Stimulated activated CD8-positive, alpha-beta memory T cell treated with anti-CD3 and anti-CD28 coated beads, Interleukin-4, amount 100 ng/mL, for 4 hours (primary cell): ENCODE measurements at places on chromosomes 1 and 21.

GRCh38 chr1:220451532-220451931, 76.4 kb upstream of the MARK1 start:
- DNase-seq = no peak

DNA sequence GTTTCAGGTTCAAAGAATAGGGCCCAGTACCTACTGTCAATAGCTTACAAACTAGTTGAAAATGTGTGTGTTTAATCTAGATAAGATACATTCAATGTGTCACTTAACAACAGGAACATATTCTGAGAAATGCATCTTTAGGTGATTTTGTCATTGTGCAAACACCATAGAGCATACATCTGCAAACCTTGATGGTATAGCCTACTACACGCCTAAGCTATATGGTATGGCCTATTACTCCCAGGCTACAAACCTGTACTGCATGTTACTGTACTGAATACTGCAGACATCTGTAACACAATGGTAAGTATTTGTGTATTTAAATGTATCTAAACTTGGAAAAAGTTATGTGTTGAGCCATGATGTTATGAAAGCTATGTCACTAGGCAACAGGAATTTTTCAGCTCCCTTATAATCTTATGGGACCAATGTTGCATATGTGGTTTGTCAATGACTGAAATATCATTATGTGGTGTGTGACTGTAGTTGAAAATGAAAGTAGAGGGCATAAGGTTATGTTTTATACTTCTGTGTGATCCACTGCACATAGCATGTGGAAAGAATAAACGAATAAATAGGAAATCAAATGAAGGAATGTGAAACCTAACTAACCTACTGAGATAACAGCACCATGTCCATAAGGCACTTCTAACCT, 129.0 kb upstream of the CAMK1G start:
- DNase-seq = no peak

- DNase-seq = no peak
Measured at GRCh38 chr1:185767508-185768120, 33.4 kb downstream of the HMCN1 start.

DNA sequence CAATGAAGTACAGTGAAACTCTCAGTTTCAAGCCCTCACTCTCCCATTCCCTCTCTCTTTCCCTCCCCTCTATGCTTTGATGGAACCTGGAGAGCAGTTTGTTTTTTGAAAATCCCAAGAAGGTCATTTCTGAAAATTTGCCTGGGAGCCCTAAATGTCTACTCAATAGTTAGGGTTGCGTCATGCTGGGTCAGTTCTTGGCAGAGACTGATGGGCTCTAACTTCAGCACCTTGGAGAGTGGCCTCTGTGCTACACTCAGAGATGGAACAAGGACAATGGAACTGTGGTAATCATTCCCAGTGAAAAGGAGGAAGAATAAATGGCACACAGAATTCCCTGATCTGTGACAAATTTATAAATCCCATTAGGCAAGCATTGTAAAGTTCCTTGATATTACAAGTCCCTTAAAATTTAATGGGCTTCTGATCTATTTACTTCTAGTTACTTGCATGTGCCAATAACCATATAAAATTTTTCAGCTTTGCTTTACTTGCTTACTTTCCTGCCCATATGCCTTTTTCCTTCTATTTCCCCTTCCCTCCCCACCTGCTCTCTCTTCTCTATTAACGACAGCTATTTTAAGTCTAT, 182.9 kb upstream of the KCND3 start:
- no peak for DNase-seq

DNA sequence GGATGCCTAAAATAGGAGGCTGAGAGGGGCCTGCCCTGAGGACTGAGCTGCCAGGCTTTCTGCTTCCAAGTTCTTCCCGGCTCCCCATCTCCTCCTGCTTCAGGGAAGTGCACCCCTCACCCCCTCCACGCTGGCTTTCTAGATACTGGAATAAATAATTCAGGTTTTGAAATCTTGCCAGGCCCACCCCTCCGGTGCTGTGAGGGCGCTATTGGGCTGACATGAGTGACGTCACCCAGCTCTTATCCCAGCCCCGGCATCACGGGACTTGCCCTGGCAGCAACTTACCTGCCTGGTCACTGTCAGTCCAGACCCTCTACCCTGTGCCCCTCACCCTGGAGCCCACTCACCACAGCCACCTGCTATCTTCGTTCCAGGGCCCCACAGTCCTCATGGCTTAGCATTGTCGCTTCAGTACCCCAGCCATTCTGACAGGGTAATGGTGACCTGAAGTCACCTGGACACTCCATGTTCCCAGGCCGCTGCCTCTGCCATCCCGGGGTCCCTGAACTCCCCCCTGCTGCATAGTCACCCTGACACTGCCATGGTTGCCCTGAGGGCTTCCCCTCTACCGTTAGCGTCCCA, 819 bp upstream of the GPR3 start:
- no peak for DNase-seq

DNA sequence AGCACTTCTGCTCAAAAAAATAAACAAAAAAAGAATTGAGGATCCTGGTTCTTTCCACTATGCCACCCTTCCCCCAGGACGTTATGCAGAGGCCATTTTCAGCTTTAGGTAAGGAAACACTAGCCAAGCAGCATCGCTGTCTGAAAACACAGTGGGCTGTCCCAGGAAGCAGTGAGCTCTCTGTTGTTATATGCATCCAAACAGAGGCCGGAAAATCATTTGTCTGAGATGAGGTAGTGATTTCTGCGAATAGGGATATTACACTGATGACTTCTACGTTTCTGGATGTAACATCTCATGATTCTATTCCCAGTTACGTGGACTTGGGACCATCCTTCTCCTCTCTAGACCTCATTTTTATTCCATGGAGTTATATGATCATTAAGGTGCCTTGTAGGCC, 137.2 kb downstream of the OMA1 start:
- DNase-seq = no peak

GRCh38 chr1:21517660-21518480, 8.6 kb downstream of the ALPL start:
- DNase-seq = no peak

DNA sequence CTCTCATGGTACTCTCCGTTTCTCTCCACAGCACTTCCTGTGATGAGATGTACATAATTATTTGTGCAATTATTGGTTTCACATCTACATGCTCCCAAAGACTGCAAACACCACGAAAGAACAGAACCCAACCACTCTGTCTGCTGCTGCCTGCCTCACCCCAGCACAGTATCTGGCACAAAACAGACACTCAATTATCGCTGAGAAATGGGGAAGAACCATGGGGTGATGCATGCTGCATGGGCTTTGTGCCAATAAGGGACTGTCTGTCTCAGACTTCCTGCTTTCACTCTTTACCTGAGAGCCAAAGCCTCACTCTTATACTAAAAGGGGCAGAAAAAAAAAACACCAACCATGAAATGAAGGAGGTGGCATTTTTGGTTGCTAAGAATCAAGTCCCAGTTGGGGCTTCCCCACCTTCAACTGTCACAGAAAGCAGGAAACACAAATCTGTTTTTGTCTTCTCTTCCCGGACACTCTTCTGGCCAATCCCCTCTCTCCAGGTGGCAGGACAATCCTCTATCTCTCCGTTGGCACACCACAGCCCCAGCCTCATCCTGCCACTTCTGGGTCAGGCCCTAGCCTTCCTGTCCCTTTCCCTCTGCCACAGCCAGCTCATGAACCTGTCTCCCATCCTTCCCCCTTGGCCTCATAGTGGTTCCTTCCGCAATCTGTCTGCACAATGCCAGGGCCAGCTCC, 82.0 kb downstream of the TGFBR3 start:
- peak; percentile 19 for DNase-seq

- DNase-seq = no peak
Measured at GRCh38 chr1:12573015-12573825, 44.8 kb downstream of the DHRS3 start.

GRCh38 chr21:44761747-44762208, 39.8 kb downstream of the UBE2G2 start:
- DNase-seq = no peak

GRCh38 chr1:88526456-88526855, 157.6 kb upstream of the PKN2 start:
- DNase-seq = no peak

DNA sequence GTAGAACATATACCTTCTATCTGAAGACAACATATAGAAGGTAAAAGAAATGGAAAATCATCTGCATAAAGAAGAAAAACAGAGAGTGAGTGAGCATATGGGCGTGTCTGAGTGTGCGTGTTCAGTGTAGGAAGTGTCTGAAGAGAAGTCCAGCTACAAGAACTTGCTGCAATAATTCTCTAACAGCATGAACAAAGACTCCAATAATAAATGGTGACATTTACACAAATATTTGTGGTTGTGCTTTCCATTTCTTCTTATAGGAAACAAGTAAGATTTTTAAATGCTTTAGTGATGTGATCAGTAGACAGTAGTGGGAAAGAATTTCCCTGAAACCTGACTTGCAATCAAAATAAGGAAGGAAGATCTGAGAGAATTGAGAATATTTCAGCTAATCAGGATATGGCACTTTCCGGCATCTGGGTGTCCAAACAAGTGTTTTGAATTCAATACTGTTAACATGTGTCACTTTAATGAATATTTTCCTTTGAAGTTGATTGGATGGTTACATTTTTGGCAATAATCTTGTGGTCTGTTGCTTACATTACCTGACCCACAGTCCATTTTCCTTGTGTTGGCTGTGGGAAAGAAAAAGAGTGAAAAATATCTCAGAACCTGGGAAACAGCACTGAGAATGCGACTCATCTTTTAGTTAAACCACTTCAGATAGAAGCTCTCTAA, 154.0 kb downstream of the TGFB2 start:
- no peak for DNase-seq

DNA sequence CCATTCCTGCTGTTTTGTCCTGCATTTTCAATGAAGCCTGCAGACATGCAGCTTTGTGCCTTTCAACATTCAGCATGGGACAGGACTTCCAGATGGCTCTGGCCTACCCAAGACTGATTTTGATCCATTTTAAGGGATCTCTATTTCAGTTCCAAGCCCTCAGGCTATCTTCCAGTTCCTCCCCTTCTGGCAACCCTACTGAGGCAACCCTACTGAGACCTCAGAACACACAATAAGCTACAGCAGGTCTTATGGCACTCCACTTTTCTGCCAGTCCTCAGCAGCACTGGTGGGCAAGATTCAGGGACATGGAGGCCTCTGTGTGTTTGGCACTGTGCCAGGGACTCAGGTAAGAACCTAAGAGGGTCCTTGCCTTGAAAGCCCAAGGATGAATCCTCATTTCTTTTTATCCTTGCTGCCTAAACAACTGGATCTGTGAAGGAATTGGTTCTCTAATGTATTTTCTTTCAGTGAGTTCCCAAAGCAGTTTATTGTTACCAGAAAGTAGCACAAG, 50.7 kb downstream of the MAB21L3 start:
- DNase-seq = no peak

GRCh38 chr1:223031733-223032601, 111.1 kb downstream of the TLR5 start:
- DNase-seq = no peak

GRCh38 chr1:169928438-169929209, 34.9 kb upstream of the SCYL3 start:
- DNase-seq = no peak

DNA sequence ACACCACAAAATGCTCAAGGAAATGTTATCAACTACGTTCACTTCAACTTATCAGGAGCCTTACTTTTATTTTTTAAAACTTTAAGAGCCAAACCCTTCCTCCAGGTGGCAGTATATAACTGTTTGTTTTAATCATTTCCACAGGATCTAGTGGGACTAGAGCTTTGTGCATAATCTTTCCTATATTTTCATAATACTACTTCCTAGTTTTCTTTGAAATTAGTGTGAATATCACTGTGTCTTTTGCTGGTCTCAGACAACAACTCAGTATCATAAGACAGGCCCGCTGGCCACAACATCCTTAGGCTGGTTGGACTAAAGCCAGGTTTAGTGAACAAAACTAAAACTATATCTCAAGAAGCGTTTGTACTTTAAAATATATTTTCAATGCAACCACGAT, 145.5 kb downstream of the TIAM1 start:
- DNase-seq = no peak

DNA sequence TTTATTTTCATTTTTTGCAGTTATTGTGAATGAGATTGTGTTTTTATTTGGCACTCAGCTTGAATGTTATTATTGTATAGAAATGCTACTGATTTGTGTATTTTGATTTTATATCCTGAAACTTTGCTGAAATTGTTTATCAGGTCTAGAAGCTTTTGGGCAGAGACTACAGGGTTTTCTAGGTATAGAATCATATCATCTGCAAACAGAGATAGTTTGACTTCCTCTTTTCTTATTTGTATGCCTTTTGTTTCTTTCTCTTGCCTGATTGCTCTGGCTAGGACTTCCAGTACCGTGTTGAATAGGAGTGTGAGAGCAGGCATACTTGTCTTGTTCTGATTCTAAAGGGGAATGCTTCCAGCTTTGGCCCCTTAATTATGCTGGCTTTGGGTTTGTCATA, 27.3 kb downstream of the ZNF691 start:
- no peak for DNase-seq

GRCh38 chr1:159261721-159262494, 40.2 kb upstream of the FCER1A start:
- DNase-seq = no peak

- DNase-seq = no peak
Measured at GRCh38 chr1:25613091-25613490, 3.5 kb upstream of the MAN1C1 start.

- no peak for DNase-seq
Measured at GRCh38 chr1:206435445-206435844, 34.8 kb upstream of the IKBKE start.

- no peak for DNase-seq
Measured at GRCh38 chr1:41868241-41868998, 50.3 kb downstream of the HIVEP3 start.

DNA sequence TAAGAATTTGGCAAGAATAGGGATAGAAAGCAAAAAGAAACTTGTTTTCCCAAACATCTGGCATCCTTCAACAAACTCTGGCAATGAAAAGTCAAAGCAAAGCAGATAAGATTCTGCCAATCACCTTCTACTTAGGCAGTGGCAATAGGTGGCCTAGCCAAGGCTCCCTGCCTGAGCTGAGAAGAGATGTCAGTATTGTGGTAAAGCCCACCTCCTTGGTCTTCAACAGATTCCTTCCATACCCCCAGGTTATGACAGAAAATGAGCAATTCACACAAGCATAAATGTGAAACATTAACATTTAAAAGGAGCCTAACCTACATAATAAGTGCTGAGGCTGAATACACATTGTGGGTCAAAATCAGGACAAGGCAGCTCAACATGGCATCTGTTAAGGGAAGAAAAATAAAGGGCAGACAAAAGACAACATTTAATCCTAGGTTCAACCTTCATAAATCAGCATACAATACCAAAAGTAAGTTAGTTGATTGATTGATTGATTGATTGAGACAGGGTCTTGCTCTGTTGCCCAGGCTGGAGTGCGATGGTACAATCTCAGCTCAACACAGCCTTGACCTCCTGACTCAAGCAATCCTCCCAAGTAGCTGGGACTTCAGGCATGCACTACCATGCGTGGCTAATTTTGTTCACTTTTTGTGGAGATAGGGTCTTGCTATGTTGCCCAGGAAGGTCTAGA, 123.1 kb downstream of the AKT3 start:
- DNase-seq = no peak

GRCh38 chr21:16583556-16583955, 853.8 kb downstream of the USP25 start:
- no peak for DNase-seq

GRCh38 chr1:27967884-27968466, 8.2 kb downstream of the XKR8 start:
- no peak for DNase-seq

GRCh38 chr21:43734131-43734927, 15.4 kb downstream of the PDXK start:
- no peak for DNase-seq
